Testis (tissue), 5 donors: ENCODE measurements at places on chromosomes 1 and 21. TPM values are rescaled to one million over a fixed set of nuclear protein-coding genes. Genes with fewer than 3 reads are reported as not detected.

- no peak for DNase-seq
These were observed 4.7 kb downstream of the HES2 start for GRCh38 chr1:6414881-6415626.

DNA sequence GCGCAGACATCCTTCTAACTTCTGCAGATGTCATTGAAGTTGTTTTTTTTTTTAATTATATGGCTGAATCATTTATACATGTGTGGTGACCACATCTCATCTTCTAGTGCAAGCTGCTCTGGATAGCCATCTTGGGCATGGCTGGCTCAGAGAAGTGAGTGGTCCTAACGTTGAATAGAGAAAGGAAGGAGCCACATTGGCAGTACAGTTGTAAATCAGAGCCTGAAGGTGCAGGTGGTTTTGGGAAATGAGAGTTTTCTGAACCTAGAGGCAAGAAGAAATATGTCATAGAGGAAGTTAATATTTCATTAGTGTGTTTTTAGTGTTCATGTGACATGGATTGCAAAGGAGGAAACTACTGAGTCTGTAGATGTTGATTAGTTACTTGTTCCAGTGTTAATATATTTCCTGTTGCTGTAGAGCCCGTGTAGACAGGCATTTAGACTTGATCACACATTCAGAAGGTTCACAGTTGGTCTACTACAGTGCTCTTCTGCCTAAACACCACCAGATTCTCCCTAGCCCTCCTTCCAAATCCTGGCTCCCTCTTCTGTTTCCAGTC, 163.7 kb downstream of the ROR1 start:
- DNase-seq = no peak

The SPATA46 gene
- 20.0 TPM for total RNA-seq

GRCh38 chr1:66563941-66564630, 30.1 kb downstream of the SGIP1 start:
- DNase-seq = no peak

GRCh38 chr1:61171974-61172373, 89.6 kb downstream of the NFIA start:
- DNase-seq = no peak

The MYBPH gene
- 0.25 TPM for total RNA-seq

DNA sequence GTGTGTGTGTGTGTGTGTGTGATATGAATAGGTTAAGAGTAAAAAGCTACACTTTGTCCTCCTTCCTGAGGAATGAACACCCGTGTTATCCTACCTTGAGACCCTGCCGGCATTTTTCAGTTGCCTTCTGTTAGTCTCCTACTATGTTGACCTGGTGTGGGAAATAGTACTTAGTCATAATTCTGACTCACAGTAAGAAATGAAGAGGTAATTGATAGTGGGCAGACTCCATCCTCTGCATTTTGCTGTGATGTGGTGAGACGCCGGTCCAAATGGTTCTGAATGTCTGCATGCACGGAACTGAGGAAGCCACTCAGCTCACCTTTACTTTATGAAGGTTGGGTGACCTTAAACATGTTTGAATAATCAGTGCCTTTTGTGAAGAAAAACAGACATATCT, 12.6 kb downstream of the CD101 start:
- no peak for DNase-seq

- DNase-seq = no peak
These were observed 10.2 kb upstream of the PLXNA2 start for GRCh38 chr1:208254376-208254775.

DNA sequence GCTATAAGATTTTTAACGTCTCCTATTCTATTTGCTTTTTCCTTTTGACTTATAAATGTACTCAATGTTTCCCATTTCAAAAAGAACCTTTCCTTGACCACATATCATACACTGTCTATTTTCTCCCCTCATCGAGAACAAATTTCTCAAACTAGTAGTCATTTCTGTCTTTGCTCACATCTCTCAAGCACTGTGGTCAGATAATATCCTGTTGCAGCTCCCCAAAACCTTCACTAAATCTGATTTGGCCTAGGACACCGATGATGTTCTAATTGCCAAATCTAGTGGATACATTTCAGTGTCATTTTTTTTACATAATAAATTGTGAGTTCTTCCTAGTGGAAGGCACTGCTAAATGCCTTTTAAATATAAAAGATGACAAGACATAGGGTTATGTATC, 19.4 kb downstream of the CXADR start:
- no peak for DNase-seq

DNA sequence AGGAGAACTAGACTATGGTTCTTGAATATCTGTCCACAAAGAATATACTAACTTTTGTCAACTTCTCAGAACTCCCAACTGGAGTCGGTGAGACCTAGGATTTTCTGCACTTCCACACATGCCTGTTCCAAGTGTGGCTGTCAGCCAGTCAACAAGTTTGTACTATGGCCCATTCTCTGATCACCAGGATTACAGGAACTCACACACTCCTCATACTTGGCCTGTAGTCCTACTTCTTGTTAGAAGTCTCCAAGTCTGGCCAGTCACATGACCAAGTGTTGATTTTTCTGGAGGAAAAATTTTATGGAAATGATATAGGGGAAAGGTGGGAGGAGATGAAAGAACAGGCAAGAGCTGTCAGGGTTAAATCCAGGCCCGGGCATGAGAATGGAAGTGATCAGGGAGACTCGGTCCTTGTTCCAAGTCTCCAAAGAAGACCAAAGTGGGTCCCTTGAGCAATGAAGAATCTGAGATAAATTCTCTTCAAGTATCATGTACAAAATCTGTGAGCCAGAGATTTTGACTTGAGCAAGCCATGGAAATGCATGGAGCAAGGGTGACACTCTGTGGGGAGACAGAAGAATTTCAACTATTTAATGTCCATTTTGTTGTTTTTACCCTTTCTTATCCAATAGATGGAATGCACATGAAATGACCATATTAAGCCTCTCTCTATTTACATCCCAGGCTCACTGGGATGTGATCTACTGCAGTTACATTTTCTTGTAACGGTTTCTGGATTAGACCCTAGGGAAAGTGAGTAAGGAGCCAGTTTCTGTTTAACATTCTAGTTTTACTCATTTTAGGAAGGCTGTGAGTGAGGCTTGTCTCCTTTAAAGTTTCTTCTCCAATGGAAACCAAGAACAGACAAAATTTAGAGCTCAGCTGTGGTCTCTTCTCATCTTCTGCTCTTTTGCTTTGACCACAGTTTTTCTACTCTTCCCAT, 320.9 kb downstream of the ASTN1 start:
- DNase-seq = peak; percentile 28

The TMEM69 gene
- 30.9 TPM for total RNA-seq

The TRABD2B gene
- total RNA-seq = 2.0 TPM

The CLSTN1 gene
- total RNA-seq = 70.2 TPM

The S100A1 gene
- total RNA-seq = 24.0 TPM

DNA sequence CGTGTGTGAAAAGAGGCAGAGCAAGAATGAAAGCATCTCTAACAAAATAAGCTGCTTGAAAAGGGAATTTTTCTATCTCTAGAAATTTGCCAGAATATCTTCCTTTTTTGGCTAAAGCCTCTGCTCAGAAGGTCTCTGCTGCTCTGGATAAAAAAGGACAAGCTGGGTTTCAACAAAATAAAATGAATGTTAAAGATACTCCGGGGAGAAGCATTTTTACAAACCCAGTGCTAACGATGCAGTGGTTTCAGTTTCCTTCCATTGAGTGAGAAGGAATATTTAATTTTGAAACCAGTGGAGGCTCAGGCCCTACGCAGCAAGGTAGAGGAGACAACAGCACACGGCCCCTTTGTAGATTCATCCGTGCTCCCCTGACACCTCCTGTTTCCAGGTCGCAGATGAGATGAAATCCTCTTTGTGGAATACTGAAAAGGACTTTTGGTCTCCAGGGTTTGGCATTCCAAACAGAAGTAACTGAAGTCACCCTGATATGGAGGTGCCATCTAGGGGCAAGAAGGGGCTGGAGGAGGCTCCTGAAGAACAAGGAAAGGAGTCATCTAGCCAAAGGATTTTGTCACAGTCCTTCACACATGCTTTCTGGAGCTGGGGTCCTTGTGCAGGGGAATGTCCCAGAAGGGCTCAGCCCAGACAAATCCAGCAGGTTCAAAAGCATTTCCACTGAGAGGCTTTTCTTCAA, 65.7 kb upstream of the SYT6 start:
- DNase-seq = no peak

DNA sequence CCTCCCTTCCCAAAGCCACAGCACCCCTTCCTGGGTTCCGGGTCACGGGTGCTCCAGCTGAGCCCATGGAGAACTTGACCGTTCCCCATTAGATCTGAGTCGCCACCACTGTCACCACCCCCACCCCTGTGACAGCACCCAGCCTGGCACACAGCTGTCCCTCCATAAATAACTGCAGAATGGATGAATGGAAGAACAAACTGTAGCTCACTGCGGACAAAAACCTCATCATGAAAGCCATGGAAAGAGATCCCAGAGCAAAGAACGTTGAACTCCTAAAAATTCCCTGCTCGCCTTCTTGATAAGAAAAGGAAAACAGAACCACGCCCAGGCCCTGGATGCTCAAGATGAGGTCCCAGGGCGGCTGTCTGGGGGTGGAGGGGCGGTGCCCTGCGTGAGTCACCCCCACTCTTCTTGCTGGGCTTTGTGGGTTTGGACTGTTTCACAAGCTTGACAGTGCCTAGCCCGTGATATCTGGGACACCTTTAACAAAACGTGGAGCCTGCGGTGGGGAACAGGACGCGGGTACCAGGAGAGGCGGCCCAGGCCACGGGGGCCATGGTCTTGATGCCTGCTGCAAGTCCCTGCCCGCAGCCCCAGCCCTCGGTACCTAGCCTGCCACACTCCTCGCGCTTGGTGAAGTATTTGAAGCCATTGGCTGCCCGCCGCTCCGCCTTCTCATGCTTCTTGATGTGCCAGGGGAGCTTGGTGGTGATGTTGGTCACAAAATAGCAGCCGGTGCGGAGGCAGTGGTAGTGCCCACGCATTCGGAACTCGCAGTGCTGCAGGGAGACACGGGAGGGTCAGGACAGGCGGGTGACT, 151.9 kb downstream of the CASZ1 start:
- DNase-seq = no peak

The NBPF4 gene
- 6.9 TPM for total RNA-seq

The CYP4A11 gene
- 0.16 TPM for total RNA-seq

DNA sequence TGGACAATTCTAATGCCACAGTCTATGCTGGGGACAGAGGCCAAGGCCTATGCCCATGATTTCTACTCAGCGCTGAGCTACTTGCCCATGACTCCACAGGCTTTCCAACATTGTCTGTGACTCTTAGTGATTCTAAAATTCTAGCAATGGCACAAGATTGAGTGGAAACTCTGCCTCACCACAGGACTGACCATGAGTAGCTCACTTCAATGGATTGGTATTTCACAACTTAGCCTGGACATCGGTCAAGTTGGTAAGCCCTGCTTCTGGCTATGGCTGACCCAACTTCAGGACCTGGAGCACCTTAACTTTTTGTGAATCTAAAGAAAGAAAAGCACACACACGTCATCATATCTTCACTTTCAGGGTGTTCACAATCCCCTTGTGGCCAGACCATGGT, 255.1 kb downstream of the SDCCAG8 start:
- DNase-seq = no peak
